GM12891 (cell line): ENCODE measurements at places on chromosomes 7 and 10.

- DNase-seq = no peak
These were observed 92.1 kb downstream of the CYP51A1 start for GRCh38 chr7:92042056-92042737.

- DNase-seq = no peak
These were observed 252.8 kb downstream of the TRIL start for GRCh38 chr7:28705350-28705749.

GRCh38 chr7:156279635-156280034, 360.9 kb upstream of the RNF32 start:
- no peak for DNase-seq

DNA sequence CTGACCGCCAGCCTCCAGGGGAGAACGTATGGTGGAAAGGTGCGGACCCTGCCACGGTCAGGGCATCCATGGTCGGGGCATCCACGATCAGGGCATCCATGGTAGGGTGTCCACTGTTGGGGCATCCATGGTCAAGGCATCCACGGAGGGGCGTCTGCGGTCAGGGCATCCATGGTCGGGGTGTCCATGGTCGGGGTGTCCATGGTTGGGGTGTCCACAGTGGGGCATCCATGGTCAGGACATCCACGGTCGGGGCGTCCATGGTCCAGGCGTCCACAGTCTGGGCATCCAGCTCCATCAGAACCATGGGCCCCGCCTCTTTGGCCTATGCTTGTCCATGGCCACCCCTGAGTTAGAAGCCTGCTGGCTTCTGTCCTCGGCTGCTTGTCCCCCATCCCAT, 148.1 kb downstream of the ADARB2 start:
- DNase-seq = no peak

DNA sequence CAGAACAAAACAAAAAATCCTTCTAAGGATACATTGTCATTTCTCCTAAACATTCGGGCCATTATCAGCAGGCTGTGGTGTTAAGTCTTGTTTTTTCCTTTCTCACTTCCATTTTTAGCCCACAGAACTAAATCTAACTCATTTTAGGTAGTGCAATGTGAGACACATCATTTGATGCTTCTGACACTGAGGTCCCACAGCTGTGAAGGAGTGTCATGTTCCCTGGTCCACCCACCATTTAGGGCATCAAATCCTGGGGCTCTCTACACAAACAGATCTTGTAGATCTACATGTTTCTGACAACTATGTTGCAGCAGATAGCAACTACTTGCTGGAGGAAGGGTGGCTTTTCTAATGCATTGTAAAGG, 232.5 kb upstream of the IGFBP3 start:
- DNase-seq = no peak

- DNase-seq = no peak
These were observed 231.6 kb downstream of the GRM8 start for GRCh38 chr7:127021019-127021738.

GRCh38 chr7:114620208-114620607, 205.6 kb downstream of the FOXP2 start:
- no peak for DNase-seq

GRCh38 chr7:86937363-86937878, 122.0 kb downstream of the ELAPOR2 start:
- no peak for DNase-seq

DNA sequence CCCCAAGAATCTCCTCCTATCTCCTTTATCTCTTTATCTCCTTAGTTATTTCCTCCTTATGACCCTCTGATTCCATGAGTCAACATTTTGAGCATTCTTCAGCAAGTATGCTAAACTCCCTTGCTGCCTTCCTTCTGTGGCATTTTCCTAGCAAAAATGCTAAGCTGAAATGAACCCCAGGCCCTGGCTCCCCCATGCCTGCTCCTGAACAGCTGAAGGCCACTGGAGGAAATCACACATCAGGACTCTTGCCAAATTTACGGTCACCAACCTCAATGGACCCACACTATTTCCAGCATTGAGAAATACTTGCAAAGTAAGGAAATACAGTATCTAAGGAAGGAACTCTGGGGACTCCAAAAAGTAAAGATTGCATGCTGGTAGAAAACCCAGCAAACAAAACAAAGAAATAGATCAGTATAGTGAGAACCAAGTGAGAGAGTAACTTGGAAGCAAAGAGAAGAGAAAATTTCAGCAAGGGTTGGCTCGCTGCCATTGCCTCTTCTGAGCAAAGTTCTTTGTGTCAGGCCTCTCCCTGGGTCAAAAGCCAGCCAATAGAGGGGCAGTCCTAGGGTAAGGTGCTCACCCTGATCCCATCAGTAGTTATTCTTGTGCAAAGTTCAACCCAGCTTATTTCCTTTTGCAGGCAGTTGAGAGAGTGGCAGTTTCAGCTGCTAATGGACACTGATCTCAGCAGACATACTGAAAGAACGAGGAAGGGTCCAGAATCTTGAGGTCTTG, 5.1 kb upstream of the PLEKHS1 start:
- DNase-seq = no peak

GRCh38 chr7:35720032-35720431, 25.1 kb upstream of the HERPUD2 start:
- DNase-seq = no peak

GRCh38 chr10:112913661-112914287, 36.3 kb upstream of the TCF7L2 start:
- no peak for DNase-seq

GRCh38 chr7:57201021-57201894, 69.0 kb upstream of the ZNF479 start:
- DNase-seq = no peak
